H9 (cell line): ENCODE measurements at places on chromosomes 12 and 14.

- DNase-seq = no peak
Measured at GRCh38 chr14:103775506-103775905, 59.9 kb downstream of the ZFYVE21 start.

DNA sequence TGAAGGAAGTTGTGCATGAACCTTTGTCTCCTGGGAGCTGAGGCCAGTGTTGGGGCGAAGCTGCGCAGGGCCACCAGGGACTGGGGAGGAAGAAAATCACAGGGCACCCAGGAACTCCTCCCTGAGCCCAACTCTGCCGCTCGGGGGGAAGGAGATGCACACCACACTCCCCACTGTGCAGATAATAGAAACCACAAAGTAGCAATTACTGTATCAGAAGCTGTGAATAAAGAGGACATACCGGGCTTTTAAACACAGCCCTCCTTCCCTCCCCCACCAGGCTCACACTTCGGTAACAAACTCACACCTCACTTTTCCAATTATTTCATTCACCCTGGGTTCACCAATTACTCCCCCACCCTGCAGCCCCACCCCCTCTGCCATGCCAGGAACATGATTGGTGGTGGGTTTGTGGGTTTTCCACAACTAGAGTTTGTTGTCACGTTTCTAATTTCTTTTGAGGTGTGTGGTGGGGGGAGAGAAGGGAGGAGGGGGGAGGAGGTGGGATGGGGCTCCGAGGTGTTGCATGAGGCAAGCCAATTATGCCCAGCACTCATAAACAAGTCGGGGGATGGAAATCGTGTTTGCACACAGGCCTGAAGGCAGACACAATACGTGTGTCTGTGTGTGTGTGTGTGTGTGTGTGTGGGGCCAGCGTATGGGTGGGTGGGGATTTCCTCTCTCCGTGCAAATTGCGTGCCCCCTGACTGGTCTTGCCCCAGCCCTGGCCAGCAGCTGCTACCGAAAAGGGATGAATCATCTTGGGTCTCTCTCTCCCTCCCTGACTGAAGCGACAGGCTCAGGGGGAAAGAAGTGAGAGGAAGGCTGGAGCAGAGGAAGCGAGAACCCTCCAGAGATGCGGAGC lies 103.3 kb downstream of the RBM19 start:
- peak; percentile 52 for DNase-seq

- no peak for DNase-seq
Measured at GRCh38 chr14:89308232-89308959, 108.6 kb downstream of the FOXN3 start.

DNA sequence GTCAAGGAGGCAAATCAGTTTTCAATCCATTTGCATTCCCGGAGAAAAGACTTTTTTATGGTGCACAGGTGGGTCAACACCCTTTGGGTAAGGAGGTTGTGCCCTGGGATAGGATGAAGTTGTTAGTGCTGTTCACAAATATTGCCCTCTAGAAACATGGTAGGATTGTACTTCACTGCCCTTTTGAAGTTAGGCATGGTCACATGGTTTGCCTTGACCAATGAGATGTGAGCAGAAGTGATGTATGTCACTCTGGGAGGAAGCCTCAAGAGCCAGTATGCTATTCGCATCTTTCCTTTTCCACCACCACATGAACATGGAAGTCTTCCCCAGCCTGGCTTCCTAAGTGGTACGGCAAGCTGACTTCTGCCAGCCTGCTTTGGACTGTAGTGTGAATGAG lies 182.7 kb downstream of the TMX1 start:
- DNase-seq = no peak

GRCh38 chr14:32421781-32422180 lies 92.7 kb downstream of the AKAP6 start:
- no peak for DNase-seq

GRCh38 chr12:132180648-132181546 lies 36.6 kb downstream of the NOC4L start:
- DNase-seq = no peak

DNA sequence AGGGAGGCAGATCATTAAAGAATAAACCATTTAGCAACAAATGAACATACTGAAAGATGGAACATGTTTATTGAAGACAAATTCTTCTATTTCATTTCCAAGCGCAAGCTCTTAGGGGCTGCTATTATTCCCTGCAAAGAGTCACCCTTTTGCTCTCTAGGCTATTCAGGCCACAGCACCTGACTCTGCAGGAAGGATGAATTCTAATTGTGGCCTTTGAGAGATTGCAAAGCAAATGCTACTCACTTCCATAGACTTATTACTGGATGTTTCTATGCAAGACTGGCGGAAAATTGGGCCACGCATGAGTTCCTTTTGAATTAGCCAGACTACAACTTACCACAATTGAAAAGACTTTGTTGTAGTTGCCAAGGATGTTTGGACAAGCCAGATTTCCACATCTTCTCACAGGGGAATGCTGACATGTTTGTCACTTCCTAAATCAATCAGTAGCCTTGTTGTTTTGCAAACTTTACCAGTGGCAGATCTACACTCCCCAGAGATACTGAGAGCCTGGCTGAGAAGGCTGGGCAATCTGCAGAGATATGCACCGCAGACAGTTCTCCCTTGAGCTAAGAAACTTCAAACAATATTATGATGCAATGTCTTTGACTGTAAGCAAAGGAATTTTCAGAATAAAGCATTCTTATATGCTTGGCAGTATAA lies 334.3 kb upstream of the SYT1 start:
- peak; percentile 33 for DNase-seq

DNA sequence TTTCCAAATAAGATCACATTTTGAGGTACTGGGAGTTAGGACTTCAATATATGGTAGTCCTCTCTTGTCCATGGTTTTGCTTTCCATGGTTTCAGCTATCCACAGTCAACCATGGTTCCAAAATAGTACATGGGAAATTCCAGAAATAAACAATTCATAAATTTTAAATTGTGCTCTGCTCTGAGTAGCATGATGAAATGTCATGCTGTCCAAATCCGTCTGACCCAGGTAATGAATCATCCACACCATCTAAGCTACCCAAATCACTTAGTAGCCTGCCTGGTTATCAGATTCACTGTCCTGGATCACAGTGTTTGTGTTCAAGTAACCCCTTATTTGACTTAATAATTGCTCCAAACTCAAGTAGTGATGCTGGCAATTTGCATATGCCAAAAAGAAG lies 197.9 kb downstream of the TMTC3 start:
- DNase-seq = no peak

- DNase-seq = no peak
Measured at GRCh38 chr14:36214476-36215216, 38.1 kb upstream of the PTCSC3 start.

DNA sequence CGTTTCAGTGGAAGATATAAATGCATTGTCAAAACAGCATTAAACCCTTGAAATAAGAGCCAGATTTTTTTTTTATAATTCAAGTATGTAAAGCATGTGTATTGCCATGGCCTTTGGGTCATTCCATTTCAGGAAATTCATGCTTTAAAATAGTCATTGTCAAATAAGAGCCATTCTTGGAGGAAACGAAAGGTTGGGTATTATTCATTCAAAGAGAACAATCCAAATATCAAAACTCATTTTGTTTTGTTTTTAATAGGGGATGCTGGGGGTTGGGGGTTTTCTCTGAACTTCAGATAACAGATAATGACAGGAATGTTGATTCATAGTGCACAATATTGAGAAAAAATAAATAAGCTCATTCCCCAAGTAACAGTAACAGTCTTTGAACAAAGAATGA lies 174.4 kb upstream of the NUDT4 start:
- no peak for DNase-seq

GRCh38 chr12:106594447-106594846 lies 11.6 kb downstream of the RFX4 start:
- no peak for DNase-seq

- DNase-seq = peak; percentile 55
Measured at GRCh38 chr12:96766232-96766631, 140.8 kb upstream of the NEDD1 start.

DNA sequence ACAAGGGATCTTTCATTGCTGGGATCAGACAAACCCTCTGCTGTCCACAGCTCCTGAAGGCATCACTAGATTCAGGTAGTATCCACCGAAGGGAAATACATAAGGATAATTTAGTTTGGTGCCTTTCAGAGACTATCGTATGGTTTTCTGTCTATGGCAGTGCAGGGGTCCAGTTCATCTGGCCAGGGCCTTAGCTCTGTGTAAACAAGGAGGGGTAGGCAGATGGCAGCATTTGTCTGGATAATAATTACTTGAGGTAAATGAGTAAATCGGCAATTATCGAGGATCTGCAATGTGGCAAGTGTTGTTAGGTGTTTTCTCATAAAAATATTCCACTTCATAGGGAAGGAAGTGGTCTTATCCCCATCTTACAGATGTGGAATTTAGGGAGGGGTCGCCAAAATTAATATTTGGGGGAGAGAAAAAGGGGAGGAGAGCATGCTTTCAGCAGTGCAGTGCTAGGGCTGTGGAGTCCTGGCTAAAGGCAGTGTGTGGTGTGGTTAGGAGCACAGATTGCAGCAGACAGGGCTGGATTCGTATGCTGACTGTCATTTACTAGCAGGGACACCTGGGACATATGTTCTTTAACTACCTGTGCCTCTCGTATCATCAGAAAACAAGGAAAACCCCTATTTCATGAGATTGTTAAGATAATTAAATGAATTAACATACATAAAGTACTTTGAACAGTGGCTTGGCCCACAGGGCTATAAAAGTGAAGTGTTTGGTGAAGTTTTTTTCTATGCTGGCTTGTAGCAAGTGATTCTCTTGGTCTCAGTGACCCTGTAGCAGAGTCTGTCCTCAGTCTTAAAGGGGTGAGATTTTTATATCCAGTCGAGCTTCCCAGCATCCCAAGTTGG lies 27.1 kb downstream of the RASSF8 start:
- no peak for DNase-seq

GRCh38 chr12:115659422-115659821 lies 618.1 kb downstream of the MED13L start:
- DNase-seq = no peak

DNA sequence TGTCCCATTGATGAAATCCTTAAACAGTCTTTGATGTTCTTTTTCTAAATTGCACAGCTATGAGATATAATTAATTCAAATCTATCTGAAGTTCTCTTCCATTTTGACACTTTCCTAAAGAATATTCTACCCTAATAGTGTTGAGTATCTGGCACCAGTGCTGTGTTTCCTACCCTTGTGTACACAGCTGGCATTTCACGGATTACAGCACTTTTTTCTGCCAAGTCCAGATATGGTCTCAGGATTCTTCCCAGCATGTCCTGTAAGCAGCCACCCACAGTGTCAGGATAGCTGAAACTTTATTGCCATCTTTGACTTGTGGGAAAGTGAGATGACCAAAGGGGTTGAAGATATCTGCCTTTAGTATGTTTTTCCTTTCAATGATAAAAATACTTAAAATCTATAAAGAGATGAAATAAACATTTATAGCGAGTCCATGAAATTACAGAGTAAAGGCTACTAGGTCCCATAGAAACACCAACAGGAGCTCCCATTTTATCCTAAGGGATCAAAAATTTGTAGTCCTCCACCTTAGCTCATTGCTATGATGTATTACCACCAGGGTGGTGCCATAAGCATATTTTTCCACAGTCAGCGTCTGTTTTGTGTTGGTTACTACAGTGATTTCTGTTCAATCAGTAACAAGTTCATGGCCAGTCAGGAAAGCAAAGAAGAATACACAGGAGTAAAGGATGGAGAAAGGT lies 96.7 kb downstream of the TRHDE start:
- no peak for DNase-seq

GRCh38 chr14:61836807-61837206 lies 74.6 kb downstream of the SNAPC1 start:
- no peak for DNase-seq

GRCh38 chr12:58765653-58766512 lies 154.4 kb downstream of the LRIG3 start:
- DNase-seq = no peak

DNA sequence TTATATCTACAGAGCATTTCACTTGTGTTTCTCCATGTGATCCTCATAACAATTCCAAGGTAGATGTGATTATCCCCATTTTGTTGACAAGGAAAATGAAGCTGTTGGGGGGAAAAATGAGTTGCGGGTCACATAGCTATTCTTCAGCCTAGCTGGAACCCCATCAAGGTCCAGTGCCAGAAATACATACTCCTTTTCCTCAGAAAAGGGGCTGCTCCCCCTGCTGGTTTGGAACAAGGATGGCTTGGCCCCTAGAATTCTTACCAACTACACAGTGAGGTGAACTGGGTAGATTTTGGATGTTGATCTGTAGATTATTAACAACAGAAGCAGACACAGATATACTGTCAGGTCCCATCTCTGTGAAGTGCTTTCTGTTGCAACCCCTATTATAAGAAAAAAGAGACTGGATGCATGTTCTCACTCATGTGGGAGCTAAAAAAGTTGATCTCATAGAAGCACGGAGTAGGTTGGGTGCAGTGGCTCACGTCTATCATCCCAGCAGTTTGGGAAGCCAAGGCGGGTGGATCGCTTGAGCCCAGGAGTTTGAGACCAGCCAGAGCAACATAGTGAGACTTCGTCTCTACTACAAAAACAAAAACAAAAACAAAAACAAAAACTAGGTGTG lies 8.9 kb downstream of the IKZF4 start:
- DNase-seq = peak; percentile 48

DNA sequence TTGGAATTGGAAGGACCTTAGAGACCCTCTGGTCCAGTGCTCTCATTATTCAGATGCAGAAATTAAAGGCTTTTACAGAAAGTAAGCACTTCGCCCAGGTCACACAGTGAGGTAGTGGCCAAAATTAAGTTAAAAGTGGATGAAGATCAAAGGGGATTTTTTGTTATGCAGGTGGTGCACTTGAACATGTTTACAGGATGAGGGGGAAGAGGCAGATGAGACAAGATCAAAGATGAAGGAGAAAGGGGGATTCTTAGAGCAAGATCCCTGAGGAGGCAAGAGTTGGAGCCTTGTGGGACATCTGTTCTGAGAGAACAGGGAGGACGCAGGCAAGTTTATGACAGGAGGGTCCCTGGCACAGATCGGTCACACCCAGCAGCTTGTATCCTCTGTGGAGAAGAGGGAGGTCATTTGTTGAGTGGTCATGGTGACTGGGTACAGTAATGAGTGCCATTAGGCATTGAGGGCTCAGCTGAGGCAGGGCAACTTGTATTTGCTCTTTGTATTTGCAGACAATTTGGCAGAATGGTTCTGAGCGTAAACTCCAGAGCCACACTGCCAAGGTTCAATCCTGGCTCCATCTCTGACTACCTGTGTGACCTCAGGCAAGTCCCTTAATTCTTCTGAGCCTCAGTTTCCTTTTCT lies 84.0 kb downstream of the BORCS5 start:
- DNase-seq = no peak

GRCh38 chr14:88668448-88669116 lies 105.7 kb downstream of the ZC3H14 start:
- no peak for DNase-seq

DNA sequence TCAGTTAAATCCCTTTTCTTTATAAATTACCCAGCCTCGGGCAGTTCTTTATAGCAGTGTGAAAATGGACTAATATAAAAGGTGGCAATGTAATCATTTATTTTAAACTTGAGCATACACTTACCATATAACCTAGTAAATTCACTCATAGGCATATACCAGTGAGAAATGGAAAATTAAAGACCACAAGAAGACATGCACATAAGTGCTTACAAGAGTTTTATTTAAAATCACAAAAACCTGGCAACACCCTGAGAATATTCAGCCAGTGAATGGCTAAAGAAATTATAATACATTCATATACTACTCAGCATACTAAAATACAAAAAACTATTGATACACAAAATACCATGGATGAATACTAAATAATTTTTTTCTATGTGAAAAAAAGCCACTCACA lies 1017.5 kb upstream of the TMEM132C start:
- DNase-seq = no peak
